ENCODE measurements at places on chromosomes 4 and X. TPM values are rescaled to one million over a fixed set of nuclear protein-coding genes. Genes with fewer than 3 reads are reported as not detected.

The GDI1 gene
- 36.1 TPM for total RNA-seq

The CCSER1 gene
- total RNA-seq = 0.44 TPM

DNA sequence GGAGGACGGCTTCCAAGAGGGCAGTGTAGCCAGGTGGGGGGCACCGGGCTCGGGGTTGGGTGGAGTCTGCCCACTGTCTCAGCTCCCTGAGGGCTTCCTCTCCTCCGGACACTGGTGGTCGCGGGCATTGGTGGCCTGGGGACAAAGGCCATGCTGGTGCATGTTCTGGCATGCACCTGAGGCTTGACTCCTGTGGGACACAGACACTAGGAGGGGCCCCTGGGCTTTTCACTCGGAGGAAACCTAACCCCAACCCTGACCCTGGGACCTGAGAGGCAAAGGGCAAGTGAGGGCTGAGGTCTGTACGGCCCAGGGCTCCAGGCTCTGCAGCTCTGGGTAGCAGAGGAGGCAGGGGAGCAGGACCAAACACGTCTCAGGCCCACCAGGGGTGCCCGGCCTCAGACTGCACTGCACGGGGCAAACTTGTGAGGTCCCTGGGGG is 22.3 kb upstream of the FGFR3 start:
- no peak for DNase-seq

GRCh38 chr4:101010987-101011386 is 336.3 kb downstream of the PPP3CA start:
- no peak for DNase-seq

DNA sequence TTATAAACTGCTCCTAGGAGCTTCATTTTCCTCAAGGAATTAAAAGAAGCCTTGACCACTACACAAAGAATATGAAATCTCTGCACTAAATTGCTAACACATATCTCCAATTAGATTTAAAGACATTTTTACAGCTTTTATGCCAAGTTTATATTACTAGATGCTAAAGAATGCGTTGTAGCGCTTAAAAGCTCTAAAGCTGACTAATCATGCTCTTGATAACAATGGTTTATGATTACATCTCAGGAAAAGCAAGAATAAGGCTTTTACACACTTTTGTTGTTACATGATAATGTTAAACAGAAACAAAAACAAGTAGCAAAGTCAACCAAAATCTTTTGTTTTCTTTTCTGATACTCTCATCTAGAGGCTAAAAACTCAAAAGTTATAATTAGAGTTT is 44.7 kb downstream of the SLC10A7 start:
- DNase-seq = no peak

- DNase-seq = no peak
Measured at GRCh38 chr4:2962614-2963174, 512 bp downstream of the NOP14 start.

All from right lobe of liver (tissue), 6 donors.